Activated T-helper 1 cell treated with anti-CD3 and anti-CD28 coated beads, Interleukin-12 subunit alpha, Interleukin-12 subunit beta, Interleukin-2, Interleukin-4 antibody, amounts not matched to agents 30 ng/mL and 10 ng/mL and 1 ng/mL, durations not matched to agents 14 hours and 24 hours and 36 hours (primary cell): ENCODE measurements at places on chromosomes 16 and 17. TPM values are rescaled to one million over a fixed set of nuclear protein-coding genes. Genes with fewer than 3 reads are reported as not detected.
A peak's percentile ranks its signal among the peaks of the same experiment; 100 is the strongest.

- DNase-seq: no peak
These were observed 8.2 kb downstream of the CASC3 start for GRCh38 chr17:40148527-40148926.

The ABCC6 gene
- total RNA-seq: not detected in 2 replicates

The C17orf113 gene
- total RNA-seq: 0.05 TPM in 2 replicates

DNA sequence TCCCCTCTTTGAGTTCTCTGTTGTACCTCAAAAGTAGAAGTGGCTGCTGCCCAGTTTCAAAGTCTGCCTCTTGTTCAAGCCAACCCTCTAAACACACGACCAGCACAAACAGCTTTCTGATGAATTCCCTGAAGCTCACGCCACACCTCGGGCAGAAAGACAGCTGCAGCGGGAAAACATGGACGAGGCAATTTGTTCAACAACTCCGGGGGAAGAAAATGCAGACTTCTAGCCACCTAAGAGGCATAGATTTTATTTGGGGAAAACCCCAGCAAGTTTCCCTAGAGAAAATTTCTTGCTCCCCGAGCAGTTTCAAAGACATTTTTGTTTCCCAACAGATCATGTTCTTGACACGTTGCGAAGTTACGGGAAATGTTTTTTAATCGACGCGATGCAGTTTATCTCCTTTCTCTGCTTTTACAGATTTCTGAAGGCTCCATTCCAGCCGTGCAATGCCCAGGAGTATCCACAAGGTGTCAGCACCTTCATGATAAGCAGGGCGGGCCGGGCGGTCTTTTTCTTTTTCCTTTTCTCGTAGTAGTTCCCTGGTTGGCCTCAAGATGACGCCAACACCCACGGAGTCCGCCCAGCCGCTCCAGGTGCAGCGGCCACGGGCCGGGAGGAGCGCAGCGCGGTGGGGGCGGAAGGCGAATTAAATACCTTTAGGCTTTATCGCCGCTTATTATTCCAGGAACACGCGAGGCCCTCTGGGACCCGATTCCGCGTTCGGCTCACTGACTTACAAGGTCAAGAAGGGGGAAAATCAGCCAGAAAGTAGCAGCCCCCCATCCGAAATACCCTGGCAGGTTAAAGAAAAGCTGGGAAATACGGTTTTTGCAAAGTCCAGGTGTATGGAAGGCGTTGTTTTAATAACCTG, 2.9 kb upstream of the FOXC2 start:
- peak; percentile 81 for DNase-seq

GRCh38 chr16:83734136-83734535, 73.6 kb upstream of the HSBP1 start:
- DNase-seq: no peak

The ZFP90 gene
- total RNA-seq: 19.3 and 21.9 TPM in 2 replicates

The FA2H gene
- total RNA-seq: not detected in 2 replicates

GRCh38 chr17:37025847-37026530, 77.2 kb downstream of the AATF start:
- peak; percentile 11 for DNase-seq

GRCh38 chr16:10885246-10885645, 8.2 kb downstream of the CIITA start:
- DNase-seq: no peak

DNA sequence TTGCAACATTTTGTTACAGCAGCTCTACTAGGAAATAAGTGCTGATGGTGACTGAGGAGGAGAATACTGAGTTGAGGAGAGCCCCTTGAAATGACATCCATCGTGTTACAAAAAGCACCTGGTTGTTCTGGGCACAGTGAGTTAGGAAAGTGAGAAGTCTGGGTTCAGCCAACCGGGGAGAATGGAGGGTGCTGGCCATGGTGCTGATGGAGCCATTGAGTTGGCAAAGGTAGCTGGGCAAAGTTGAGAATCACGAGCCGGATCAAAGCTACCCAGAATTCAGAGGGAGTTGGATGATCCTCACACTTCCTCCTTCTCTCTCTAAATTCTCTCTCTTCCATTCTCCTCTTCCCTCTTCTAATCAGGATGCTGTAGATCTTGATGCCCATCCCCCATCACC, 35.0 kb upstream of the ASIC2 start:
- no peak for DNase-seq

DNA sequence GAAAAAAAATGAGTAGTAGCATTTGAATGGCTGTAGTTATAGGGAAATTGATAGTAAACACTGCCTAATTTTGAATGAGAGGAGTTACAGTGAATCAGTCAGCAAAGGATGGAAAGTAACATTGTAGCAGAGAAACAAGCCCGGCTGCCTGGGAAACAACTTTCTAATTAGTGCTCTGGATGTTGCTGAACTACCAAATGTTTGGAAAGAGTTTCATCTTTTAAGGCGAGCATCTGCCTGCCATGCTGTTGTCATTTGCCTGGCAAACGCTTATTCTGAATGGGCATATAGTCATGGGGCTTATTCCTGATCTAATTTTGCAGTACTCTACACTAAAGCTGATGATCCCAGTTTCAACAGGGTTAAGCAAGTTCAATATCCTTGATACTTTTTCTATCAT, 138.6 kb downstream of the CDH11 start:
- no peak for DNase-seq

DNA sequence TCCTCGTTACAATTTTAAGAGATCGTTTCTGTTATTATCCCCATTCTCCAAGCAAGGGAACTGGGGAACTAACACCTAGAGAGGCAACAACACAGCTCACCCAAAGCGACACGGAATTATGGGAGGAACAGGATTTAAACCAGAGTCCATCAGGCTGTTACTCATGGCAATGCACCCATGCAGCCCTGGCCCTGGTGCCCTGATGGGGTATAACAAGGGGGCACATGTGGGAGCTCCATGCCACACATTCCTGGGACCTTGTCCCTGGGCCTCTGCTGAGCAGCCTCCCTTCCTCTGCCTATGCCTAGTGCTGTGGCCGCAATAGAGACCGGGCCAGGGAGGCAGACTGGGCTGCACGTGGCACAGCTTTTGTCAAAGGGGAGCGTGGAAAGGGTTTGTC, 13.3 kb upstream of the RCVRN start:
- DNase-seq: no peak

The DNAH17 gene
- 0.07 and 0.18 TPM in 2 replicates for total RNA-seq

The TP53TG3 gene
- not detected in 2 replicates for total RNA-seq

DNA sequence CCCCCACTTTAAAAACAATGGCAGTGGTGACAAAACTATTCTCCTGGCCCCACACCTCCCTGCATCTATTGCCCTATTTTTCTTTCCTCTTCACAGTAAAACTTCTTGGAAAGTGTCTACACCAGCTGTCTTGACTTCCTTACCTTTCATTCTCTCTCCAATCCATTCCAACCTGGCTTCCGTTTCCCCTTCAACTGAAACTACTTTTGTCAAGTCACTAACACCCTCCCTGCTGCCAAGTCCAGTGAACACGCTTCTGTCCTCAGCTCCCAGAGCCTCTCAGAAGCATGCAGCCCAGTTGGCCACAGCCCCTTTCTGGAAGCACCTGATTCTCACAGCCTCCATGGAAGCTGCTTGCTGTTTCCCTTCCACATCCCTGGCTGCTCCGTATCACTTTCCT, 4.0 kb upstream of the SCN4A start:
- DNase-seq: no peak

The ZACN gene
- total RNA-seq: 2.7 and 2.9 TPM in 2 replicates

The CHD9NB gene
- 0.24 and 1.1 TPM in 2 replicates for total RNA-seq

DNA sequence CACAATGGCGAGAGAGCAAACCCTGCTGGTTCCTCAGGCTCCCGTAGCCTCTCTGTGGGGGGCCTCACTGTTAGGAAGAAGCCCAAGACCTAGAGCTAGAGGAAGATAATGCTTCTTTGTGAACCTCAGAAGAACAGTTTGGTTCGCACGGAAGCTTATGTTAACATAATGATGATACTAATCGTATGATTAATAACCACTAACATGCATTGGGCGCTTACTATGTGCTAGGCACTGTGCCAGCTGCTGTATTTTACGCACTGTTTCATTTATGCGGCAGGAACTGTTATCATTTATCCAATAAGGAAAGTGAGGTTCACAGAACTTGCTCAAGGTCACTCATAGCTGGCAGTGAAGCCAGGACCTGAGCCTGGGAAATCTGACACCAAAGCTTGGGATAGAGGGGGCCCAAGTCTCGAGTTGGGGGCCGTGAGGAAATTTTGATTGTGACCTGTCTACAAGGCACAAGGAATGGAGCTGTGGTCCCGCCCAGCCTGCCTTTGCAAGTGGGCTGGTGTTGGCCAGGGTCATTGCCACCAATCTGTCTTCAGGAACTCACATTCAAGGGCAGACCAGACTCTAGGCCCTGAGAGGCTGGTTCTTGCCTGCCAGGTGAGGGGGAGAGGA, 6.8 kb downstream of the PRCD start:
- no peak for DNase-seq

DNA sequence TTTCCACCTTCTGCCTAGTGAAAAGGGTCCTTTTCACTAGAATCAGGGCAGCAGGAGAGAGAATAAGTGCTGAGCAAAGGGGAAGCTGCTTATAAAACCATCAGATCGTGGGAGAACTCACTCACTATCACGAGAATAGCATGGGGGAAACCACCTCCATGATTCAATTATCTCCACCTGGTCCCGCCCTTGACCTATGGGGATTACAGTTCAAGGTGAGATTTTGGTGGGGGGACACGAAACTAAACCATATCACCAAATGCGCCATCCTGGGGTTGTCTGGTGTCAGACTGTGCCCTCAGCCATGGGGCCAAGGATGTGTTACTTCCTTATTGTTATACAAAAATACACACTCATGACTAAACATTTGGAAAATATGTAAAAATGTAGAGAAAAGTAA, 10.4 kb upstream of the KATNB1 start:
- no peak for DNase-seq

The ACAP1 gene
- 260 and 266 TPM in 2 replicates for total RNA-seq

The CPHXL2 gene
- not detected in 2 replicates for total RNA-seq

- no peak for DNase-seq
These were observed 34.5 kb downstream of the WWOX start for GRCh38 chr16:78133919-78134318.

The RCVRN gene
- not detected in 2 replicates for total RNA-seq

The KLHL36 gene
- 39.3 and 42.6 TPM in 2 replicates for total RNA-seq

- DNase-seq: peak; percentile 17
These were observed 74.8 kb upstream of the SMURF2 start for GRCh38 chr17:64736804-64737492.
